ENCODE measurements at places on chromosomes 5 and 9. TPM values are rescaled to one million over a fixed set of nuclear protein-coding genes. Genes with fewer than 3 reads are reported as not detected.

Gene LPAR1
- total RNA-seq, result not detected

Gene SLC9A3
- total RNA-seq, result 4.2 TPM

Gene ARHGAP26
- 20.9 TPM for total RNA-seq

Gene IFNA2
- not detected for total RNA-seq

Gene TRAF1
- 4.6 TPM for total RNA-seq

Gene SIT1
- not detected for total RNA-seq

Gene CORO2A
- 0.84 TPM for total RNA-seq

Gene SPOCK1
- total RNA-seq, result 2.2 TPM

Gene CACFD1
- 5.0 TPM for total RNA-seq

Gene TRIM14
- total RNA-seq, result 21.5 TPM

Gene SLC34A3
- not detected for total RNA-seq

Gene OR1Q1
- not detected for total RNA-seq

Gene CDH6
- 0.05 TPM for total RNA-seq

Gene CD72
- not detected for total RNA-seq

Gene TGFBR1
- total RNA-seq, result 8.9 TPM

Gene SLC45A2
- total RNA-seq, result not detected

Gene DIPK1B
- 151 TPM for total RNA-seq

Gene PHF24
- total RNA-seq, result not detected

Gene SUSD3
- total RNA-seq, result 0.10 TPM

Gene BSPRY
- total RNA-seq, result not detected

Gene EIF4EBP3
- total RNA-seq, result 4.8 TPM

Gene RLN2
- not detected for total RNA-seq

Gene SH3PXD2B
- total RNA-seq, result 15.7 TPM

Gene IL3
- total RNA-seq, result not detected

Gene MUSK
- not detected for total RNA-seq

Gene CCDC192
- total RNA-seq, result not detected

Gene LCN15
- total RNA-seq, result 1.6 TPM

Gene SMC2
- total RNA-seq, result 22.0 TPM

Gene GBGT1
- 6.0 TPM for total RNA-seq

Gene DAB2IP
- 25.3 TPM for total RNA-seq

Gene SHISAL2B
- not detected for total RNA-seq

Gene LECT2
- total RNA-seq, result not detected

Gene GPR150
- 1.9 TPM for total RNA-seq

Gene SIGMAR1
- total RNA-seq, result 123 TPM

Gene GEMIN5
- 22.1 TPM for total RNA-seq

Gene NIPBL
- 11.1 TPM for total RNA-seq

Gene AIF1L
- 19.2 TPM for total RNA-seq

Gene ENTPD8
- 1.5 TPM for total RNA-seq

Gene NDUFS4
- 144 TPM for total RNA-seq

Gene BARHL1
- not detected for total RNA-seq

Gene ESM1
- total RNA-seq, result 463 TPM

Gene SLC12A2
- total RNA-seq, result 59.2 TPM

Gene RETREG1
- total RNA-seq, result not detected
